Right renal cortex interstitium (tissue), 3 donors: ENCODE measurements at places on chromosomes 16 and 17. TPM values are rescaled to one million over a fixed set of nuclear protein-coding genes. Genes with fewer than 3 reads are reported as not detected.

GRCh38 chr16:82643136-82643535 lies 16.4 kb downstream of the CDH13 start:
- DNase-seq, result no peak

- no peak for DNase-seq
These were observed 15.3 kb upstream of the IL21R start for GRCh38 chr16:27386674-27387073.

DNA sequence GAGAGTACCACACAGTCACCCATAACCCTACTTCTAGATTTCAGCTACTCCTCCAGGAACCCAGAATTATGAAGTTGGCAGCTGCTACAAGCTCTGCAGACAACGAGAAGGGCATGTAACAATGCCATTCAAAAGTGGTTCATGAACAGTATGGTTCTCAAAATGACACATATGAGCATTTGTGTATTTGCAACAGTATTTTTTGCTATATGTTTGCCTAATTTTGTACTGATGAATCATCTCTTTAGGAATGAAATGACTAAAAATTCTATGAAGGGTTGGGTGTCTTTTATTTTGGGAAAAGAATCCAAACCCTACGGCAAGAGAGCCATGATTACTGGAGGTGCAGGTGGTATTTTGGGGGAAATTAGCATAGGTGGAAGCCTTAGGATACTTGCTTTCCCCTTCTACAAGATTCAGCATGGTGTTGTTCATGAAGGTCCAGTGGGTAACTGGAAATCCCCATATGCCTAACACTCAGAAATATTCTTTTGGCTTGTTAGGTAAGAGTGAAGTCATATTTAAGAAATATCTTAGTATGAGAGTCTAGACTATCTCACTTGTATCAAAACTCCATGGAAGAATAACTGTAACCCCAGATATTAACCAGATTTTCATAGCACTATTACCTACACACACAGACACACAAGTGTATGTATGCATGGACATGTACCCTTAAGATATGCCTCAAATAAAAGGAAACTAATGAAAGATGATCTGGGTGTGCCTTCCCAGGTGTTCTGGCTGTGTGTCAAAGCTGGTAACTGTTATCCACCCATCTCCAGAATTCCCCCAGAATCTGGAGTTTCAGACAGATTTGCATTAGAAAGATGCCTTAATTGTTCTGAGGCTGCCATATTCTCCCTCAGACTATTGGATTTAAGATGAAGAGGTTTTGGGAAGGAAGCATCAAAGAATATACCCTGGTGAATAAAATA lies 688.2 kb upstream of the SOX9 start:
- no peak for DNase-seq

DNA sequence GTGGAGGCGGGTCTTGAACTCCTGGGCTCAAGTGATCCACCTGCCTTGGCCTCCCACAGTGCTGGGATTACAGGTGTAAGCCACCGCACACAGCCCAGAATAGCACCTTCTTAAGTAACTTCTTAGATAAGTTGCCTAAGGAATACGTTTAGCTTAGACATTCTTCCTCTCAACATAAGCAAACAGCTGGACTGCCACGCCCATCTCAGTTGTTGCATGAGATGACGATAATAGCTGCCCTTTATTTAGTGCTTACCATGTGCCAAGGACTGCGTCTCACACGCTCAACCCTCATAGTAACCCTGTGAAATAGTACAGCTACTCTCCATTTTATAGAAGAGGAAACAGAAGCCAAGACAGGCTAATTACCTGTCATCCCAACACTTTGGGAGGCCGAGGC lies 11.8 kb downstream of the HASPIN start:
- no peak for DNase-seq

DNA sequence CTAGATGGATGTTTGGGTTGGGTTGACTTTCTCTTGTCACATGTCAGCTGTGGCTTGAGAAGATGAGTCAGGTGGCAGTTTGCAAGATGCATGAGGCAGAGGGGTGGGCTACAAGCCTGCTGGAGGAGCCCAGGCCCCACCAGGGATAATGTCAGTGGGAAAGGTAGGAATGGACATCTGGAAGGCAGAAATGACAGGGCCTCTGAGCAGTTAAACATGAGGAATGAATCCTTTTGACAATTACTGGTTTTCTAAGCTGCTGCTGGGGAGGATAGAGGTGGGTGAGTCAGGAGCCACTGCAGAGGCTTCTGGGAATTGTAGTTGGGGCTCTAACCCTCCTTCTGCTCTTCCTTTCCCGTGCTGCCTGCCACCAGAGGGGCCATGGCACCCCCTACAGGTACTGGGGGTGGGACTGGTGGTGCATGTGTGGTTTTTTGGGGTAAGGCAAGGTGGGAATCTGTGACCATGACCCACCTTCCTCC lies 15.7 kb downstream of the SLC52A1 start:
- DNase-seq, result no peak

- no peak for DNase-seq
These were observed 91.1 kb downstream of the IRF8 start for GRCh38 chr16:85989863-85990643.

- DNase-seq, result no peak
These were observed 447.3 kb upstream of the MAF start for GRCh38 chr16:80047842-80048241.

Gene KRT33A
- not detected for polyA plus RNA-seq

Gene GRB7
- polyA plus RNA-seq, result 30.6 TPM
